ENCODE measurements at places on chromosomes 2 and 18.

DNA sequence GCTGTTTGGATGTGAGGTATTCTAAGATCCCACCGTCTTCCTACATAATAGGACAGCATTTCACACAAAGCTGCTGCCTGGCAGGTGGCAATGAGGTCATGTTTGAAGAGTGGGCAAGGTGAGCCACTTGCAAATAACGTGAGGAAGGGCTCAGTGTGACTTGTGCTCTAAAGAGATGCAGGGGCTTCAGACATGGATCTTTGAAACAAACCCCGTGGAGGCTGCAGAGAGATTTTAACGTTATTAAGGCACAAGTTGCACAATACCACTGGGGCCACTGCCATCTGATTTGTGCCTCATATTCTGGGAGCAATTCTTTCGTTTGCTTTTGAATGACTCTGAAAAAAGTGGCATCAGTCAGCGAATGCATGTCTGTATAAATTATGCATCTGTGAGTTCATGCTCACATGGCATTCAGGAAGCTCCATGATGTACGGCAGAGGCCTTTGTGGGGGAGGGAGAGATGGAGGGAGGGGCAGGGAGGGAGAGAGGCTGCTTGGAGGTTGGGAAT is 362.0 kb downstream of the SOX11 start:
- no peak for DNase-seq

GRCh38 chr2:200077210-200077650 is 121.8 kb downstream of the MAIP1 start:
- no peak for DNase-seq

- DNase-seq: no peak
Observed at GRCh38 chr18:45621061-45621511, 5.8 kb downstream of the SLC14A2 start.

DNA sequence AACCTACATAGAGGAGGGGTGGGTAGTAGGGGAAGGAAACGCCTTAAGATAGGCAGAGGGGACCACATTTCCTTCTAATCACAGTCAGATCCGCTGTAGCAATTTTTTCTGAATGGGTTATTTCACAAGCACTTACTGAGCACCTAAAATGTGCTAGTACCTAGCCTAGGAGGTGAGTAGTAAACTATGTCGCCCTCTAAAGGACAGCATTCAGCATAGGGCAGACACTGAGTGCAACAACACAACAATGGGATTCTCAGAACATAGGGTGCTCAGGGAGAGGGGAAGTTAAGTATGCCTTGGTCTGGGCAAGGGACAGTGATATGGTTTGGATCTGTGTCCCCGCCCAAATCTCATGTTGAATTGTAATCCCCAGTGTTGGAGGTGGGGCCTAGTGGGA is 166.1 kb upstream of the RAB6C start:
- no peak for DNase-seq

GRCh38 chr18:58419587-58420199 is 209.2 kb downstream of the ALPK2 start:
- DNase-seq: no peak

- DNase-seq: no peak
Observed at GRCh38 chr2:240936106-240936505, 30.0 kb downstream of the CROCC2 start.

GRCh38 chr2:202237787-202238233 is 587 bp downstream of the SUMO1 start:
- no peak for DNase-seq

- DNase-seq: no peak
Observed at GRCh38 chr18:55811925-55812324, 223.9 kb upstream of the TCF4 start.

DNA sequence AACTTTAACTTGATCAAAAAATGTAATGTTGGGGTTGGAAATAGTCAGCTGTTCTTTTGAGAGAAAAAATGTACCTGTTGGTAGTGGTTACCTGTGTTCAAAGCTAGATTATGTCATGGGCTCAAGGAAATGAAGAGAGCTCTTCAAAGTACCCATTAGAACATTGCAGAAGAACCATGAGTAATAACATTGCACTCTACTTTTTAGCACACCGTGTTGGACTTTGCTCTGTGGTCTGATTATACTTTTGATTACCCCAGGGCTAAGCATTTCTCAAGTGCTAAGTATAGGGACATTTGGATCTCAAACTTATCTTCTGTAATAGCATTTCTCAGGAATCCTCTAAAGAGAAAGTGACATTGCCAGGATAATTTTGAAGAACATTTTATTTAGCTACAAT is 1122.8 kb upstream of the CELF4 start:
- no peak for DNase-seq

DNA sequence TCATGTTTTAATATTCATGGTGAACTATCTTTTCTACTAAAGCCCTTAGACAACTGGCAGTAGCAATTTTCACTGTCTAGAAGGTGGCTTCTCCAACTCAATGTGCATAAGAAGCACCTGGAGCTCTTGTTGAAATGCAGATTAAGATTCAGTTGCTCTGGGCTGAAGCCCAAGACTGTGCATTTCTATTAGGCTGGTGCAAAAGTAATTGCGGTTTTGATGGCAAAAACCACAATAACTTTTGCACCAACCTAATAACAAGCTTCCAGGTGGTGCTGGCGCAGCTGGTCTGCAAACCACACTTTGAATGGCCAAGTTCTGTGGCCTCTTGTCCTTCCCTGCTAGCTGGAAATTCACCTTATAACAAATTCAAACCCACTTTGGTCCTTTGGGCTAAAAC is 26.7 kb upstream of the VPS54 start:
- DNase-seq: no peak

DNA sequence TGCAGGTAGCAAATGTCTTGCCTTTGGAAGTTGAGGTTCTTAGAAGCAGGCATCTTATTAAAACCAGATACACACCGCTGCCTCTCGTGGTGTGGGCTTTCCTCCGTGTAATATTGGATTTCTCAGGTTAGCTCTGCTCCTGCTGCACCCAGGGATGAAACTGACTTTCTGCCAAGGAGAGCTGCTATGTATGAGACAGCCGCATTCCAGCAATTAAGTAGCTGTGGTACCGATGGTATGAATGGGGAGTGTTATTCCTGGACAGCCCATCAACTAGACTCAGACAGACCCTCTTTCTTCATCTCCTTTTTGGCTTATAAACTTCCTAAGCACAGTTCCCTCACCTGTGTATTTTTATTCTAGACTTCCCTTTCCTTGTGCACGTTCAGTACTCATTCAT is 6.8 kb upstream of the EHD3 start:
- DNase-seq: no peak

GRCh38 chr2:113886479-113887008 is 3.3 kb upstream of the ACTR3 start:
- no peak for DNase-seq

DNA sequence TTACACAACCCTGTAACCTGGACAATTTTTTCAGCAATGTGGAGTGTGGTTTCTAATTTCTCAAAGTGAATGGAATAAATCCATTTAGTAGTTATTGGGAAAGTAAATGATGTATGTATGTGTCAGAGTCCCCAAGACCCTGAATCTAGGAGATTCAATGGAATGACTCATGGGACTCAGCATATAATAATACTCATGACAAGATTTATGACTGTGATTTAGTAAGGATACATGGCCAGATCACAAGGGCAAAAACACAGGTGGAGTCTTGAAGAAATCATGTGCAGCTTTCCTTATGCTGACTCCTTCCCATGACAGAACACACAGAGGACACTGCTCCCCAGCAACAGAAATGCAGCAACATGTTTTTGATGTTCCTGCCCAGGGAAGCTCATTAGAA is 1877.7 kb upstream of the LRRTM1 start:
- DNase-seq: no peak

DNA sequence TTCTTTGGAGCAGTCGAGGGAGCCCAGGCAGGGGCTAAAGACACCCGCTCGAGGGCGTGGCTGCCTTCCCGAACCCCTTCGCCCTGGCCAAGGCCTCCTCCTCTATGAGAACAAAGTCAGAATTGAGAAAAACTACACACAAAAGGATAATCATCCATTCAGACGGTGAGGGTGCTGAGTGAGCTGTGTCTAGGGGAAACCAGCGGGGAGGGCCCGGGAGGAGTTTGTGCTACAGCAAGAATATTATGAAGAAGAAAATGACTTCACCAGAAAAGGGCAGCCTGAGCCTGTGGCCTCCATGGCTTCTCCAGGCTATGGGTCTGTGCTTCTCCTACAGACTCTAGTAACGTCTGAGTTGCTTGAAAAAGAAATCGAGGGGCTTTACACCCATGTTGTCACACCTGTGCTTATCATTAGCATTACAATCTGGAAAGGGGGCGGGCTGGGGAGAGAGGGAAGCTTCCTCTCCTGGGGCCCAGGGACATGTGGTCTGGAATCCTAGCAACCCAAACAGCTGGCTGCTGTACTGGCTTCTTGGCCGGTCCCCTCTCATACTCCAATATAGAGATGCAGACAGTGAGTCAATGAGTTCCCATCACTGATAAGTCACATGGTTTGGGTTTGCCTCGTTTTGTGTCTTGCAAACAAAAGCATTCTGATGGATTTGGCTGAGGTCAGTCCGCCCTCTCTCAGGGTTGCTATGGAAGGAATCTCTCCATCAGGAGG is 52.0 kb upstream of the ARL4C start:
- DNase-seq: no peak

DNA sequence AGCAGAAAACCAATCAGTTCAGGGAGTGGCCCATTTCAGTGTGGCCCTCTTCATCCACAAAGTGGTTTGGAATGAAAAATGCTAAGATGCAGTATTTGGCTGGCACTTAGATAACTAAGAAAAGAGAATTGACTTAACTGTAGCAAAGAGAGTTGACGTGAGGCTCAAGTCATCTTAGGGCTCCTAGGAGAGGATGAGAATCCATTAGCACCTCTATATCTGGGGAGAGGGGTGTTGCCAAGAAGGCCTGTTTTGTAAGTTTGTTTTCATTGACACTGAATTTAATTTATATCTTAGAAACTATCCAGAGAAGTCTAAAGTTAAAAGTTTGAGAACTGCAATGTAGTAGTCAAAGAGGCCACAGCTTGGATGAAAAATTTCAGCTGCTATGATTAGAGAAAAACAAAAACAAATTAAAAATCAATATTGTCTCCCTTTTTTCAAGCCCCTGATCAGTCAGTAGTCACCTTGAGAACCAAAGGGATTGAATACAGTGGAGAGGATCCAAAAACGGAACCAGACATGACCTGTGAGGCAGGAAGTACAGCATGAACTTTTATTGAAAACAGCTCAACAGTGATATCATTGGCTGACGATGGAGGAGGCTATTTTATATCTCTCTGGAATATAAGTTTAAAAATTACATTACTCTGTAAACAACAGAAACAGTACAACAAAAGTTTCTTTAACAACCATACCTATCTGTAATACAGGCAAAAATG is 52.7 kb downstream of the PHLPP1 start:
- no peak for DNase-seq

DNA sequence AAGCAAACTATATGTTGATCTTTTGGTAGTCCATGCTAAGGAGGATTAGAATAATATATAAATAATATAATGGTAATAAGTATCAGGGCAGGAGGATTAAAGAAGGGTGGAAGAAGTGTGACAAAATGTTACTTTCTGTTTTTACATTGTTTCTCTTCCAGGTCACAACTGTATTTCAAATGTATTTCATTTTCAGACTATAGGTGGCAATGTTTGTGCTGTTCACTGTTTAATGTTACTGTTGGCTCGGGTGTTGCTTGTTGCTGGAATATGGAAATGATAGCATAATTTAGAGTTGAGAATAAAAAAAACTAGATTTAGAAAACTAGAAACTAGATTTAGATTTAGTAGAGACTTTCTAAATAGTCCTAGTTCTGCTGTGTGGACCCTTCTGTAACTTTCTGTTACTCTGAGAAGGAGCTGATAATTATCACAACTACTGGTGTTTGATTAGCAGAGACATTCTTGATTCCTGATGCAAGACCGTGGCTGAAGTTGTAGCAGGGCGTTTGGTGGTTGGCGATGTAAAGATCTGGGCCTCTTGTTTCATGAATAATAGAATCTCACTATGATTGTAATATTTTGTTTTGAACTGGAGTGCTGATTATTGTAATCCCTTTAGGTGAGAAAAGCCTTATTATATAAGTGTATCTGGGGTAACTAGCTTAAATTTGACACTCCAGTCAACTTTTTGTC is 7.9 kb downstream of the NEDD4L start:
- DNase-seq: no peak

GRCh38 chr2:236915186-236915585 is 170.5 kb upstream of the COPS8 start:
- no peak for DNase-seq

DNA sequence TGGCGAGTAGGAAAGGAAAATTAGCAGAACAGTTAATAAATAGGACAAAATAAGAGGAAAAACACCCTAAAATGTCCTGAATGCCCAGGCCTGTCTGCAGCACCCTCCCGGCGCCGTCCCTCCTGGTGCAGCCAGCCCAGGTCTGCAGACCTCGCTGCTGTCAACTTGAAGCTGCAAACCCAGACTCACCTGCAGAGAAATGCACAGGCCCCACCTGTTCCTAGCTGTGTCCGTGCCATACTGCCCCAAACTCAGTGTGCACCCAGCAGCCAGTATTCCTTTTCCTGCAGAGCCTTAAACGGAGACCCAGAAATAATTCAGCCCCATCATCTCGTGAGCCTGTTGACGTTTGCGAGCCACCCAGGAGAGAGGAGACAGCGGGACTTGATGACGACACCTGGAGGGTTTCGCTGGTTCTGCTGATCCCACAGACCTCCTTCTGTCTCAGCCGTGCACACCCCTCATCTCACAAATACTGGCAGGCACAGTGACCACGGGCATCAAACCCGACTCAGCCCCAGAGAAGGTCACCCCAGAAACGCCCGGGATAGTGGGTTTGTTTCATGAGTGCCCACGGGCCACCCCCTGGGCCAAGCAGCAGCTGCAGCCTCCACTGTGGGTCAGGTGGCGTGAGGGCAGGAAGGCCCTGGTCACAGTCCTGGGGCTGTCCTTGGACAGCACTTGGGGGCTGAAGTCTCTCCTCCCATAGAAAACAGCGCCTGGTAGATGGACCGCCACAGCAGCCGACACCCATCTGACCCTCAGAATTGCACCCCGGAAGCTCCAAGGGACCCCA is 239.5 kb upstream of the SALL3 start:
- no peak for DNase-seq

DNA sequence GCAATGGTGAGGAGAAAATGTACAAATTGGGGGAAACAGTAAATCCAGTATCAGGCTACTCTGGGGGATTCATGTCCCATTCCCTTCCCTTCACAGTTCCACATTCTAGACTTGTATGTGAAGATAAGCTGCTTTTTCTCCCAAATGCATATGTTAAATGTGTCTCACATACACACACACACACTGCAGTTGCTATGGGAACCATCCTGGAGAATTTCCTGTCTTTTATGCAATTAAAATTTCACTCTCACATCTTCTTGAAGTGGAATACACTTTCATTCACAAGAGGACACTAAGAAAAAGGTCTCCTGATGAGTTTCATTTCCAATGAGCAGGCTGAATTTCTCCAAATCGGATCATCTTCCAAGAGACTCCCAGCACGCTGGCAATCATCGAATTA is 366.0 kb downstream of the LRATD1 start:
- no peak for DNase-seq

DNA sequence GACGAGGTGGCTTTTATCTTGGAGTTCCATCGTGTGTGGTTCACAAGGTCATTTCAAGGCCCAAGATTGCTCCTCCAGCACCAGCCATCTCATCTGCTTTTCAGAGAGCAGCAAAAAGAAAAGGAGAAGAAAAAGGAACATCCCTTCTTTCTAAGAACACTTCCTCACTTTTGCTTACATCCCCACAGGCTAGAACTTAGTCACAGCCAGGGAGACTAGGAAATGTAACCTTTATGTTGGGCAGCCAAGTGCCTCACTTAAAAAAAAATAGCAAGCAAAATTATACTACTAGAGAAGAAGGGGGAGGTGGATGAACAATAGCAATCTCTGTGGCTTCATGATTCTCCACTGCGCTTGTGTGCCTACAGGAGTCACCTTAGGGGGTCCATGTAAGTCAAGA is 141.8 kb downstream of the SMAD2 start:
- no peak for DNase-seq

GRCh38 chr2:50763776-50764175 is 268.2 kb downstream of the NRXN1 start:
- no peak for DNase-seq

All from NCI-H510A (cell line).